Esophagus squamous epithelium (tissue), 5 donors: ENCODE measurements at places on chromosomes 3 and 15.

GRCh38 chr3:49566312-49566711, 12.0 kb downstream of the BSN start:
- no peak for DNase-seq

GRCh38 chr3:159884661-159885402, 103.8 kb upstream of the IL12A start:
- no peak for DNase-seq

DNA sequence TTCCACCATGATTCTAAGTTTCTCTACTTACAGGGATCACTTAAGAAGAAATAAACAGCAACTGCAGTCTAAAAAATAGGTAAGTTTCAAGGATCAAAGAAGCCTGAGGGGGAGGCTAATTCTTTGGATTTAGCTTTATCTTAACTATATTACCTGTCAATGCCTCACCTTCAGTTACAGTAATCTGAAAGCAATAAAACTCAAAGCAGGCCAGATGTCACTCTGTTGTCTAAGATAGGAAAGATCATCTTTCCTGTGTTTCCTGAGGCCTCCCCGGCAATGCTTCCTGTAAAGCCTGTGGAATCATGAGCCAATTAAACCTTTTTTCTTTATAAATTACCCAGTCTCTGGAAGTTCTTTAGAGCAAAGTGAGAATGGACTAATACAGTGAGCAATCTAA, 60.2 kb downstream of the NPTN start:
- no peak for DNase-seq

DNA sequence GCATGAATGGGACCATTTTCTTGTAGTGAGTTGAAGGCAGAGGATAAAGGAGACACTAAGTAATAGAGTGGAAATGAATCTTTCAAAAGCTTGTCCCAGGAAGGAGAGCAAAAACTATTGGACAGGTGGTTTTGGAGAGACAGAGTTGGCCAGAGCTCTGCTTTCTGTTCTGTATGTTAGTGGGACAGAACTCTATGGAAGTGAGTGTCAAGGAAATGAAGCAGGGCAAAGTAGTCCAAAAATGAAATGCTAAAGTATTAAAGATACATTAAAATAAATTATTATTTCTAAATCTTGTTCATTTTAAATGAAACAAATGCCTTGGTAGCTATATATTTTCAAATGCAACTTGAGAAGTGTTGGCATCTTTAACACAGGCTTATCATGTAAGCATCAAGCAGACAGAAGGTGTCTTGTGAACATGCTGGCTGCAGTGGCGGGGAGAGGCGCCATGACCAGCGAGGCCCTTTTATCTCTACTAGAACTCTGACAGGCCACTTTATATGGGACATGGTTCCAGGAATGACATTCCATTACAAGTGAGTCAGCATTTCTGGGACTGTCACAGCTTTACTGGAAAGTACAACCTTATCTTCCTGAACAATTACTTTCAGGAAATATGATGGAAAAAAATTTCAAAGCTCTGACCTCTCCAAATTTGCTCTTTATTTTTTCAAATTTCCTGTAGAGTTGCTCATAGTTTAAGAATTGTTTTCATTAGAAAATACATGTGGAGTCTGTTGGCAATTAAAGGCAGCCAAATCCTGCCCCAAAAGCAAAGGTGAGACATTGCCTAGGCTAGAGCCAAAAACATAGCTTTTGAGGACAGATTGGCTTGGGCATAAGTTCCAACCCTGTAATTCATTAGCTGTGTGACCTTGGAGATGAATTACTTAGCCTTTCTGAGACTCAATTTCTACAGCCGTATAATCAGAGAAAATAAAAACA, 106.5 kb downstream of the ECT2 start:
- no peak for DNase-seq

DNA sequence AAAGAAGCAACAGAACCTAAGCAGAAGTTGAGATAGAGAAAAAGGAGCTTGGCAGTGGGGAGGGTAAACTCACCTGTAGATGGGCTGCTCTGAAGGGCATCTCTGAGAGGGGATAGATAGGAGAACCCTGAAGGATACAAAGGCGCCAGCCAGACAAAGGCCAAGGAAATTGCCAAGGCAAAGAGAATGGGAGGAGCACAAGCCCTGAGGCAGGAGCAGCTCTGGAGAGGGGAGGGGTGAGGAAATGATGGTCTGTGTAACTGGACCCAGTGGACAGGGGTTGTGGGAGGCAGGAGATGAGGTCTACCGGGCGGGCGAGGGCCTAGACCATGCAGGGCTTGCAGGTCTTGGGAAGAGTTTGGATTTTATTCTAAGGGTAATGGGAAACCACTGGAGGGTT, 2.3 kb upstream of the PDIA5 start:
- no peak for DNase-seq

DNA sequence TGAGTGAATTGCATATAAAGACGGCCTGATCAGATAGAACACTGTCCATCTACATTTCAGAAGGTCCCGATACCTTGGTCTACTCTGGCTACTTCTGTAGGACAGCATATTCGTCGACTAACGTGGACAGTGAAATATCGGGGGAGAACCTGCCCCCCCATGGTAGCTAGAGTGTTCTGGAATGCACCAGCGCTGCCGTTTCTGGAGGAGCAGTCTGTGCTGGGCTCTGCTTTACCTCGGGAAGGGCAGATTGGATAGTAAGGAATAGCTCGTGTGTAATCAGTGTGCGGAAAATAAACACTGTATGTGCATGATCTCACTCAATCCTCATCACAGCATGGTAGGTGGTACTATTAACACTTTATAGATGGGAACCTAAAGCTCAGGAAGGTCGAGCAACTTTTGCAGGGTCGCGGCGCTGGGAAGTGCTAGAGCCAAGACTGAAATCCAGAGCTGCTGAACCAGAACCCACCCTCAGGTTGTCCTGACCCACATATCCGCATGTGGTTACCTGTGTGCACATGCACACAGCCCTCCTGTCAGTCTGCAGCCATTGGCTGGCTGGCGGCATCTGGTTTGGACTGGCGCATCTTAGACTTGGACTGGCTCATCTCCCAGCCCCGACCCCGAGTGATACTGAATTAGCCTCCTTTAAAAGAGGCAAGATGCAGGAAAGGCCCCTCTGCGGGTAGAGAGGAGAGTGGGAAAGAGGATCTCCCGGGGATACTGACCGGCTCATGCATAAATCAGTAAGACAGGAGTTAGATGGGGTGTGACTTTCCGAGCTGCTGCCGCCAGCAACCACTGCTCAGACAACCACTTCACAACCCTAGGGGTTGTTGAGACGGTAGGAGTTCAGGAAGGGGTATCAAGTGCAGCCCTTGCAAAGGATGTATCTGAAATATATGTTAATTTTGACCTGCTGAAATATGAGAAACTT, 155.0 kb upstream of the BHLHE40 start:
- no peak for DNase-seq

DNA sequence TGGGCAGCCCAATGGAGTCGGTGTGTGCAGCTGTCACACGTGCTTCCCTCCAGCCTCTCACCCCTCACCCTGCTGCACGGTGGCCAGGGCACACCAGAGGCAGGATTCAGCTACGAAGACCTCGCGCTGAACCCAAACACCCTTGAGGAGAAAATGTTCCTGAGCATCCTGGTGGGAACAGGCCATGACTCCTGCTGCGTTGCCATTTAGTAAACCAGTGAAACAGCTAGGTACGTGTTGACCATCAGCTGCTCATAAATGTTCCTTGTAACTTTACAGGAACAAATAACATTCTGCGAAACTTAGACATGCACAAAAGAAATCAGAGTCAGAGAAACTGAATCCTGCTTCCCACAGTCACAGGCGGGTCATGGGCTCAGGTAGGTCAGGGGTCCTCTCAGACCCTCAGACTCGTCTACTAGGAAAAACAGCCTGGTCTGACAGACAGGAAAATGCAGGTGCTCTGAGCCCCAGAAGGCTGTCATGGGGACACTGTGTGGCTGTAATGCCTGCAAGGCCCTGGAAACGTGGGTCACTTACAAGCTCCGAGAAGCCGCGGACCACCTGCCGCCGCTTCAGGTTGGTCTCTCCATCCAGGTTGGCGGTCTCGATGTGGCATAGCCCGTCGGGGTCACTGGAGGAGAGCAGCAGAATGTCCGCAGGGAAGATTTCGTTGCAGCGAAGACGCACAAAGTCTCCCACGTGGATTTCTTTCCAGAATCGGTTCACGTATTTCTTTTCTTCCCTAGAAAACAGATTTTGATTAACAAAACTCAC, 82.5 kb downstream of the ATP10A start:
- DNase-seq, result no peak
